ENCODE measurements at places on chromosomes 16 and 17.
A peak's percentile ranks its signal among the peaks of the same experiment; 100 is the strongest.

DNA sequence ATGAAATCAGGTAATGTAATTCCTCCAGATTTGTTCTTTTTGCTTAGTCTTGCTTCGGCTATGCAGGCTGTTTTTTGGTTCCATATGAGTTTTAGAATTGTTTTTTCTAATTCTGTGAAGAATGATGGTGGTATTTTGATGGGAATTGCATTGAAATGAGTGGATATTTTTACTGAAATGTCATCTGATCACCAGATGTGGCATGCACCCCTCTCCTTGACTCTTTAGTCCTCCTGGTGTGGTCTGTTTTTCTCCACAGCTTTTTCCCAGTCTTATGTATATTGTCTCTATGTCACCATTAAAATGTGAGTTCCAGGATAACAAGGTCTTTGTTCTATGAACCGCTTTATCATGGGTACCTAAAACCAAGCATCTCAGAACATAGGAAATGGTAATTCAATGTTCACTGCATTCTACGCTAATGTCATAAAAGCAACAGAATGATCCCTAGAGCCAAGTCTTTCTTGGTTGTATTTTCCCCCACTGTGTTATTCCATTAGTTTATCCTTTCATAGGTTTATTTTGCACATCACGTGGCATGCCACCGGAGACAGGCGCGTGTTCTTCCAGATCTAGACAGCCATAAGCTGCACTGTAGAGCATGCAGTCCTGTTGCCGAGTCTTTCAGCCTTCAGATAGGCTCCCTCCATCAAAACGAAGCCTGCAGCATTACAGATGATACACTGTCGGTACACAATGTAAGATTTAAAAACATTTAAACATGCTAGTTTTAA, 172.5 kb downstream of the RPTOR start:
- no peak for DNase-seq

DNA sequence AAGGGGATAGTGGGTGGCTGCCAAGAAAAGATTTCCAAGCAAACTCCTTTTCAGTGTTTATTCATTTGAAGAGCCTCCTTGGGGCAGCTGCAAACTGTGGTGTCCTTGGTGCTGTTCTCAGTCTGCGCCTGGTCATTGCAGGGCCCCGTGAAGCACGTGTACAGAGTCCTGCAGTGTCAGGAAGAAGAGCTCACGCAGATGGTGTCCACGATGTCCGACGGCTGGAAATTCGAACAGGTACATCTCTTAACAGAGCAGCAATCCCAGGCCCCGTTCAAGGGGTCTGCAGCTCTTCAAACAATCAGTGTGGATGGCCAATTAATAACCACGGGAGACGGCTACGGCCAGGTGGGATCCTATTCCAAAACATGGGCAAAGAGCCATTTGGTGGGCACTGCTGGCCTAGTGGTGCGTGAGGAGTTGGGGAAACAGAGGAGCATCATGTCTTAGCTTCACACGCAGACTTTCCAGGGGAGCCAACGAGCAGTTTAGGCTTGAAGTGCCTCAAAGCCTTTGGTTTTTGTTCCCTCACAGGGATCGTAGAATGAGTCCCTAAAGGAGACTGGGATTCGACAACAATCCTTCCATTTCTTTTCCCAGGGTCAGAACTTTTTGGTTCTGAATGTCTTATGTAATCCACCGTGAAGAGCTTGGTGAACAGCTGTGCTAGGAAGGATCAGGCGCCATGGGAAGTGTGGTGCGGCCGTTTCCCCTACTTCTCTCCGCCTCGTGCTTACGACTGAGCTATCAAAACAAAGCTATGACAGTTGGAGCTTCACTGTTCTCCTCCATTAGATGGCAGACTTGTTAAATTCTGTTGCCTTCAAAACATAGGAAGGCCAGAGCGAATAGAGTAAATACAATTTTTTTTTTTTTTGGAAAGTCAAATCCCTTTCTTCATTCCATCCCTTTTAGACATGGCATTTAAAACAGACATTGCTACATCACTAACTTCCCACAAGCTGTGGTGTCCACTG, 12.6 kb downstream of the KCTD2 start:
- no peak for DNase-seq

DNA sequence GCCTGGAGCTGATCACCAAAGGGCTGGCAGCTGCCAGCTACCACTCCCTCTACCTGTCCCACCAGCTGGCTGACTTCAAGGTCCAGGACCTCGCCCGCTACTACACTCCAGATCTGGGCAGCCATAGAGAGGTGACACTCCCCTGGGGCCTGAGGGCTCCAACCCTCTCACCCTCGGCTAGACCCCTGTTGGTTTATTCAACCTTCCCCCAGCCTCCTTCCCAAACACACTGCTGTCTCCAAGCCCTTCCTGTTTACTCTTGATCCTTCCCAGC, 18.0 kb downstream of the ALOX12B start:
- DNase-seq = no peak

GRCh38 chr16:1089822-1090619, 6.0 kb downstream of the C1QTNF8 start:
- no peak for DNase-seq

DNA sequence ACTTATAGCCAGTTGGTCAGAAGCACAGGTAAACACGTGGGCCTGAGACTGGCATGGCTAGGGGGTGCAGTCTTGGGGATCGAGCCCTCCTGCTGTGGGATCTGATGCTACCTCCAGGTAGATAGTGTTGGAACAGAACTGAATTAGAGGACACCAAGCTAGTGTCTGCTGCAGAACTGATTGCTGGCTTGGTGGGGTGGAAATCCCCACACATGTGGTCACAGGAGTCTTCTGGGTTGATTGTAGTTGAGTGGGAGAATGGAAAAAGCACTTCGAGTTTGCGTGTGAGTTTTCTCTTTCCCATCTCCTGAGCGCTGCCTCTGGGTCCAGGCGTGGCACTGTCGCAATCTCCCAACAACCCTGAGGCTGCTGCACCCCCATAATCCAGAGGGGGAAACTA, 8.0 kb upstream of the SPATA32 start:
- no peak for DNase-seq

DNA sequence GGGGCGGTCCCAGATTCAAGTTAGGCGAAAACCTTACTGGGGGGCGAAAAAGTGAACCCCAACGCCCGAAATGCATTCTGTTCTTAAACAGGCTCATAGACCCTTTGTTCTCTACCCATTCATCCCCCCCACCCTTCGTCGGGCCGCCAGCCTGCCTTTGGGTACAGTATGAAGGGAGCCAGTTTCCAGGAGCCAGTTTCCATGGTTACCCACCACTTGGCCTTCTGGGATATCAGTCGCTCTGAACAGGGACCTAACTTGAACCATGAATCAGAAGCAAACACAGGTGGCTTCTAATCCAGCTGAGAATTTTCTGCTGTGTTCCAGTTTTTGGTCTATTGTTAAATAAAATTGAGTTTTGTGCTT, 532 bp downstream of the DHX40 start:
- DNase-seq = peak; percentile 33

DNA sequence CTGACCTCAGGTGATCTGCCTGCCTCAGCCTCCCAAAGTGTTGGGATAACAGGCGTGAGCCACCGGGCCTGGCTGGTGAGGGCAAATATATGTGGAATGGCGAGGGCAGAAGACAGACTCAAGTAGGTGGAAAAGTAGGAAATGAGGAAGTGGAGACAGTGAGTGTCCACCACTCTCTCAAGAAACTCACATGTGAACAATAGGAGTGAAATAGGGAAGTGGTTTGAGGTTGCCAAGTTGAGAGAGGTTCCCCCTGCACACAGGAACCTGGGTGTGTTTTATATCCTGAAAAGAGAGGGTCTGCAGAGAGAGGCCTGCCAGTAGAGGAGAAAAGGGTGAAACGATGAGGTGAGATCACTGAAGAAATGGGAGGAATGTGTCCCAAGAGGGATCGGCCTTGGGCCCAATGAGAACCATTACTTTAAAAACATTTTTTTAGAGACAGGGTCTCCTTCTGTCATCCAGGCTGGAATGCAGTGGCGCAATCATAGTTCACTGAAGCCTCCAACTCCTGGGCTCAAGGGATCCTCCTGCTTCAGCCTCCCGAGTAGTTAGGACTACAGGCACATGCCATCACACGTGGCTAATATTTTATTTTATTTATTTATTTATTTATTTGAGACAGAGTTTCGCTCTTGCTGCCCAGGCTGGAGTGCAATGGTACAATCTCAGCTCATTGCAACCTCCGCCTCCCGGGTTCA, 17.1 kb upstream of the CORO1A start:
- no peak for DNase-seq

DNA sequence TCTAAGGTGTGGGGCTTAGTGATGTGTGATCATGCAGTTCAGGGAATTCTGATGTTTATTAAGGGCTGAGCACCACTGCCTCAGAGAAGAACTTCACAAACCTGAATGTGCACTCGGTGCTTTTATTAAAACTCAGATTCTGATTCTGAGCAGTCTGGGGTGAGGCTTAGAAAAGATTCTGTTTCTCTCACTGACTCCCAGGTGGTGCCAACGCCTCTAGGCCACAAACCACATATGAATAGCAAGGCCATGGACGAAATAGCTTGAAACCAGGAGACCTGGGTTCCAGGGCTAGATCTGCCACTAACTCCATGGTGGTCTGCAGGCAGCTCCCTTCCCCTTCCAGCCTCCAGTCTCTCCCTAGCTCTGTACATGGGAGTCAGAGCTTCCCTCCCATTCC, 169.1 kb downstream of the HS3ST3B1 start:
- DNase-seq = no peak

DNA sequence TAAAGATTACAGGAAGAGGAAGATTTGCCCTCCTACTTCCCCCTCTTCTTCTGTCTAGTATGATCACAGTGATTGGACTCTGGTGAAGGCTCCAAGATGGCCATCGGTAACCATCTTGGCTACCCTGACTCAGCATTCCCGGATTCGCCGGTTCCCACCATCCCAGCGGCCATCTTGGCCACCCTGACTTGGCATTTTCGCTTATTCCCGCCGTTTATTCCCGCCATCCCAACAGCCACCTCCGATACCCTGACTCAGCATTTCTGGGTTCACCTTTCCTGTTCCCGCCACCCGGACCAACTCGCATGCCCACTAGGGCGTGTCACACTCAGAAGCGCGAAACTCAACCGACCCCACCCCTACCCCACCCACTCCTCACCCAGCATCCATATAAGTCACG, 95.4 kb upstream of the GRIN2A start:
- no peak for DNase-seq

GRCh38 chr16:84460406-84461028, 43.9 kb downstream of the MEAK7 start:
- DNase-seq = no peak

- DNase-seq = no peak
Observed at GRCh38 chr16:56050916-56051315, 140.4 kb upstream of the GNAO1 start.

- no peak for DNase-seq
Observed at GRCh38 chr17:39352511-39352910, 48.9 kb downstream of the FBXL20 start.

GRCh38 chr17:61775364-61775763, 88.0 kb downstream of the BRIP1 start:
- DNase-seq = no peak

GRCh38 chr17:78805301-78805700, 23.2 kb upstream of the CYTH1 start:
- DNase-seq = peak; percentile 58

DNA sequence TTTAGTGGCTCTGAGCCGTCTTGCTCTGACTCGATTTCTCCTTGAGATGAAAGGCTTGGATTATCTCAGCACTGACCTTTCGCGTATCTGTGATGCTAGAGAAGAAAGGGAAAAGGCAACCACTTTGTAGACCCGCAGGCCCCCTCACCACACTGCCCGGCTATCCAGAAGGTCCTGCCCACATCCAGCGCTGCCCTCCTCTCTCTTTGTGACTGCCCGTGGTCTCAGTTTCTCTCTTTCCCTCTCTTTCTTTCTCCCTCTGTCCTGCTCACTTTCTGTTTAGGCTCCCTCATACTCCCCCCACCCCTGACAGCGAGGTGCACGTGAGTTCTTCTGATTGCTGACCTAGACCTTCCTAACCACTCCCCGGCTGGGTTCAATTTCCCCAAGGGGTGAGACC, 12.8 kb upstream of the TBX21 start:
- DNase-seq = no peak

GRCh38 chr16:84557504-84557903, 53.0 kb upstream of the MEAK7 start:
- no peak for DNase-seq

- peak; percentile 69 for DNase-seq
Observed at GRCh38 chr17:45261577-45262515, at the start of gene SPATA32. SPATA32 (minus strand) TSS chr17:45262094; CDS start chr17:45262016, 78 bp downstream.

GRCh38 chr16:86089334-86089900, 190.5 kb downstream of the IRF8 start:
- no peak for DNase-seq

GRCh38 chr17:35765086-35765710, 4.5 kb downstream of the C17orf50 start:
- no peak for DNase-seq

DNA sequence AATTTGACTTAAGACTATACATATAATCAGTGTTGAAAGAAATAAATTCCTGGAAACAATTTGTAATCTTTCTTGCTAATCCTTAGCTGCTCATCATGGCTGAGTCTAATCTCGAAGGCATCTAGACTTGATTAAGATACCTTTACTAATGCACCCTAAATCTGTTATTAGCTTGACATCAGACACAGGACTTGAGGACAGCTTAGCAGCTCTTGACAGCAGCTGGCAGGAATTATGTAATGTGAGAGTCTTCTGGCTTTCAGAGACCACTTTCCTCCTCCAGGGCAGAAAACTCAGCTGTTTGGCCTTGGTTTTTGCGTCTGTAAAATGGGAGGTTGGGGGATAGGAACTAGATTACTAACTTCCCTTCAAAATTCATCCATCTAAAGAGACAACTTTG, 7.1 kb upstream of the MPP2 start:
- no peak for DNase-seq

DNA sequence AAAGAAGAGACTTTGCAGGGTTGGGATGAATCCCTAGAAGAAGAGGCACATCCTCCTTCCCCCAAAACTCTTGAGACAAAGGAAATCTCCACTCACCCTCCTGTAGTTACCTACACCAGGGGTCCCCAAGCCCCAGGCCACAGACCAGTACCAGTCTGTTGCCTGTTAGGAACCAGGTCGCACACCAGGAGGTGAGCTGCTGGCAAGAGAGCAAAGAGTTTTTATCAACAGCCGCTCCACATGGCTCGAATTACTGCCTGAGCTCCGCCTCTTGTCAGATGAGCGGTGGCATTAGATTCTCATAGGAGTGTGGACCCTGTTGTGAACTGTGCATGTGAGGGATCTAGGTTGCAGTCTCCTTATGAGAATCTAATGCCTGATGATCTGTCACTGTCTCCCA, 98.9 kb downstream of the CCT6B start:
- no peak for DNase-seq

- no peak for DNase-seq
Observed at GRCh38 chr16:8920645-8921346, 38.6 kb downstream of the LITAFD start.

- DNase-seq = no peak
Observed at GRCh38 chr17:65219124-65219523, 82.0 kb downstream of the RGS9 start.

GRCh38 chr17:17028059-17028877, 14.0 kb upstream of the MPRIP start:
- DNase-seq = no peak

DNA sequence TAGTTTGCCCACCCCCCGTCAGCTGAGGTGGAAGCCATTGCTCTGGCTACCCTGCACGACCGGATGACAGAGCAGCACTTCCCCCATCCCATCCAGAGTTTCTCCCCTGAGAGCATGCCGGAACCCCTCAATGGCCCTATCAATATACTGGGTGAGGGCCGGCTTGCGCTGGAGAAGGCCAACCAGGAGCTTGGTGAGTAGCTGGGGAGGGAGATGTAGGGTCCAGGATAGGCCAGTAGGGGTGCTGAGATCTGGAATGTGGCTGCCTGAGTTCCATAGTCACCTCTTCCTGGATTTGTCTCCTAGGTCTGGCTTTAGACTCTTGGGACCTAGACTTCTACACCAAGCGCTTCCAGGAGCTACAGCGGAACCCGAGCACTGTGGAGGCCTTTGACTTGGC, 6.4 kb downstream of the PFAS start:
- DNase-seq = no peak

Data from activated gamma-delta T cell treated with Interleukin-2 at 50 U/mL for 16 hours (primary cell).